ENCODE measurements at places on chromosomes 2 and 18.

DNA sequence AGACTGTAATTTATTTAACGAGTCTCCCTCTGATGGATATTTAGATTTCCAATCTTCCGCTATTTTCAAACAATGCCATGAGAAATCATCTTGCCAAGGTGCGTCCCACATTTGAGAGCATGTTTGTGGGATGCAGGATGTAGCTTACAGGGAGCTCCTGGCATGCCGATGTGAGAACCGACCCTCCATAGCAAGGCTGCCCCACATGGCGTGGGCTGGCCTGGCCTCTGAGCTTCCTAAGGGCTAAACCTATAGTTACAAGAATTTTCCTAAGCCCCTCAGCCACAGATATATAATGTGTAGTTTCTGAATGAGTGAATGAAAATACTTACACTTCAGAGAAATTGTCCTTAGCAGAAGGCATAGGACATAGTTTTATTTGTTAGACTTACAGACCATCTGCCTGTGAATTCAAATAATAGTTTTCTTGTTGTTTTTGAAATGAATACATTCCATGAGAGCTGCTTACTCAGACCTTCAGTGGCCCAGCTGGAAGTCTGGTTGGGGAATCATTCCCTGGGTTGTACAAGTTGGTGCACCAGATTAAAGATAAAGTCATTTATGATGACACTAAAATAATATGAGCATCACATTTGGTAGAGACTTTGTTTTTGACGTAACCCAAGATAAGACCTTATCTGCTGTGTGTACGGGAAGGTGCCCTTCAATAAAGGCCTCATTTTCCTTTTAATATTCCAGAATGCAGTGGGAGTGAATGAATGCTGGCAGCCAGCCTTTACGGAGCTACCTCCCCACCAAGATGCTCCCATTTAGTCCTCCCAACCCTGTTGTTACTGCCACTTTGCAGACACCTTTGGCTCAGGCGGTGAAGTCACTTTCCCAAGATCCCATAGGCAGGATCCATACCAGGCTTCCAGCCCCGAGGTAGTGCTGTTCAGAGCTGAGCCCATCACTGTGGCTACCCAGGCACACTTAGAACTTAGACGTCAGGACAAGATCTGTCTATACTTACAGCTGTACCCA, 107.1 kb downstream of the GLI2 start:
- no peak for DNase-seq

DNA sequence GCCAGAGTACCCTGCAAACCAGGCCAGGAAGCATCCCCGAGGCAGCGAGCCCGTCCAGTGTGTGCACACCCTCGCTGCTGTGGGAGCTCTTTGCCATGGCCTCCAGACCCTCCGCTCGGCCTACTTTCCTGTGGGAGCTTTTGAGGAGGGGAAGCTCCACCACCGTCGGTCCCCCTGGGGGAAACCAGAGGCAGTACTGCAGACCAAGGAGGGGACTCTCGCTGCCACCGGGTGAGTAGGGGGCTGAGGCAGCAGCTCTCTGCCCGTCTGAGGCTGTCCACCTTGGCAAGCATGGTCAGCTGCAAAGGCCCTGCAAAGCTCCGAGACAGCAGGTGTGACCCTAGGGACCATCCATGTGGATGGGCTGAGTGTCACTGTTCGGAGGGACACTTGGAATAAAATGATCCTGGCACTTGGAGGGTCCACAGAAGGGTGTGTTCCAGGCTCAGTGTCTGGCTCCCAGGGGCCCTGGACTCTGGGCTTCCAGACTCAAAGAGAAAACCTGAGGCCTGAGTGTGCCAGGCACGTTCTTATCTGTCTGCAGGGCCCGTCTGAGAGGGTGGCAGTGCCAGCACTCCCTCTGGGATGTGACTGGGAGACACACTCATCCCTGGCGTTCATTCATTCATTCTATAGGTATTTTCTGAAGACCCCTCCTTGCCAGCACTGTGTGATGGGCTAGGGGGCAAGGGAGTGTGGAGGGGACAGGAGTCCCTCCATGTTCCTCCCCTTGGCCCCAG, 282.8 kb upstream of the HS6ST1 start:
- DNase-seq = no peak

- no peak for DNase-seq
These were observed 22.3 kb downstream of the ATP8B1 start for GRCh38 chr18:57780706-57781347.

DNA sequence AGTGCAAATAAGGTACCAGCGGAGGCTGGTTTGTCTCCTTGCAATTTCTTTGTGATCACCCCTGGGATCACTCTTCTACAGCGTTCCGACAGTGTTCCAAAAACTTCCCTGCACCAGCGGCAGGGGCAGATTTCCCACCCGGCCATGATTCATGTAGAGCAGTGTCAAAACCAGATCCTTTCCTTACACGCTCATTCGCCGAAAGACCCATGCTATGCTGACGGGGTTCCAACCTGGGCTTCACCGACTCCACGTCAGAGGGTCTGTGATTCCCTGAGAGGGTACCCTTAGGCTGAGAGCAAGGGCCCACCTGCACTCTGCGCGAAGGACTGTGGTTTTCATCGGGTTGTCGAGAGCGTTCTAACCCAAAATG, 423 bp upstream of the TTC27 start:
- no peak for DNase-seq

GRCh38 chr2:233793465-233794127, 15.5 kb downstream of the MROH2A start:
- DNase-seq = no peak

- no peak for DNase-seq
These were observed 141.7 kb downstream of the OTX1 start for GRCh38 chr2:63192169-63192888.

DNA sequence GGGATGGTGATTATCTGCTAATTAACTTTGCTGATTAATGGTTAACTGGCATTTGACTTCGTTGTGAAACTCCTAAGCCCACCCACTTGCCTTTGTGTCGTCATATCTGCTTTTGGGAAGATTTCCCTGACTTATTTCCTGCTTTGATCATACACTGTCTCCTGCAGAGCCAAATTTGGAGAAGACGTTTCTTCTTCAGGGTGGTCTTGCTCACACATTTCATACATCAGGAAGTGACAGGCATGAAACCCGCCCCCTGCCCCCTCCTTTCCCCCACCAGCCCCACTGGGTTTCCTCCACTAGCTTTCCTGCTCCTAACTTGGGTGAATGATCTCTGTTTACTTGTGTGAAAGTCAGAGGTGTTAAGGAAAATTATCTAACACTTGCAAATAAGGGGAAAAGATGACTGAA, 300.1 kb downstream of the TSN start:
- no peak for DNase-seq

GRCh38 chr2:85525029-85525428, 13.9 kb upstream of the MAT2A start:
- DNase-seq = no peak

GRCh38 chr2:203664029-203664755, 42.2 kb upstream of the CD28 start:
- DNase-seq = no peak

- DNase-seq = no peak
These were observed 10.2 kb downstream of the MLPH start for GRCh38 chr2:237497009-237497837.

DNA sequence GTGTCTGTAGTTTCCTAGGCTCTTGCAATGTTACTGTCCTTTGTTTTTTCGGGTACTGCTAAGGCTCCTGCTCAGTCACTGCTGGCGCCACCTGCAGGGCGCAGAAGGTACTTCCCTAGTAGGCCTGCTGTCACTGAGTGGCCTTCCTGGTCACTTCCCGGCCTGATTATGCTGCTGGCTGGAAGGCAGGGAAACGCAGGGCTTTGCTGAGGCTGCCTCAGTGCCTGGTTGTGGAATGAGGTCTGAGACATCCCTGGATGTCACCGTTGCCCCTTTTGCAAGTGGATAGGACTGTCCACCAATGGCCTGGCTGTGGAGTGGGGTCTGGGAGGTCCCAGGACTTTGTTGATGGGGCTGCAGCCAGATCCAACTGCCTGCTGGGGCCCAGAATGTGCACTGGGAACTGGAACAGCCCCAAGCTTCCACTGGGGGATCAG, 13.1 kb downstream of the DAW1 start:
- no peak for DNase-seq

- DNase-seq = no peak
These were observed 10.1 kb upstream of the SULT1C4 start for GRCh38 chr2:108367561-108368175.

GRCh38 chr2:99928470-99929053, 213.8 kb downstream of the AFF3 start:
- no peak for DNase-seq

DNA sequence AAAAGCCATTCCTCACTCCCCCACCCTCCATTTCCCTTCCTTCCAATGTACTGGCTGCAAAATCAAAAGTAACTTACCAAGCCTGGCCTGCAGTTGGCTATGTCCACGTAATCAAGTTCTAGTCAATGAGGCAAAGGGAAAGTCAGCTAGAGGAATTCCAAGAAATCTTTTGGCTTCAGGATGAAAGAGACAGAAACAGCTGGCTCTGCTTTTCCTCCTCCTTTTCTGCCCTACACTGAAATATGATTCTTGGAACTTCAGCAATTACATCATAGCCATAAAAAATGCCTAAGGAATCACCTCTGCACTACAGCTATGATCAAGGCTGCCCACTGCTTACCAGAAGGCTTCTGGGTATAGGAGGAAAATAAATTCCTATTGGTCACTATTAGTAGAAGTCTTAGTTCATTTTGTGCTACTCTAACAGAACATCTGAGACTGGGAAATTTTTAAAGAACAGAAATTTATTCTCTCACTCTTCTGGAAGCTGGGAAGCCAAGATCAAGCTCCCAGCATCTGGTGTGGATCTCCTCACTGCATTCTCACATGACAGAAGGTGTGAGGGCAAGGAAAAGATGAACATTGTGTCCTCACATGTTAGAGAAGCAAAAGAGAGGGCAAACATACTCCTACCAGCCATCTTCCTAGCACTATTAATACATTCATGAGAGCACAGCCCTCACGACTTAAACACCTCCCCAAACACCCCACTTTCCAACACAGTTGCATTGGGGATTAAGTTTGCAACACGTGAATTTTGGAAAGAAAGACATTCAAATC, 219.9 kb downstream of the TMX3 start:
- no peak for DNase-seq

- no peak for DNase-seq
These were observed 12.3 kb upstream of the LDLRAD4 start for GRCh38 chr18:13206301-13206700.

- no peak for DNase-seq
These were observed 49.9 kb downstream of the KCNIP3 start for GRCh38 chr2:95346738-95347671.

DNA sequence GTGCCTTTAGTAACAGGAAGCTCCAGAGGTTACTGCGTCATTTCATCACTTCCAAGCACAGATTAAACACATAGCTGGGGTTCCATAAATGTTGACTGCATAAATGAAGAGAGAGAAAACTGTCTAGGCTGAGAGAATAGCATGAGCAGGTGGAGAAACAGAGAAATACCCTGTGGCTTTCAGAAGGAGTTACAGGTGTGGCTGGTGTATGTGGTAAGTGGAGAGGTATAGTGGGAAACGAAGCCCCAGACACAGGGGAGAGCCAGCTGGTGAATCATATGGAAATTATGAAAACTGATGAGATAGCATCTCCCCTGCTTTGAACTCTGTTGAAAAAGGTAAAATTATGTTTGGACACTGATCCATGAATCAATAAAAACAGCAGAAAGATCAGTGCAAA, 807.4 kb upstream of the POU3F3 start:
- DNase-seq = no peak

GRCh38 chr2:241985986-241986329, 116.4 kb downstream of the RTP5 start:
- DNase-seq = no peak

DNA sequence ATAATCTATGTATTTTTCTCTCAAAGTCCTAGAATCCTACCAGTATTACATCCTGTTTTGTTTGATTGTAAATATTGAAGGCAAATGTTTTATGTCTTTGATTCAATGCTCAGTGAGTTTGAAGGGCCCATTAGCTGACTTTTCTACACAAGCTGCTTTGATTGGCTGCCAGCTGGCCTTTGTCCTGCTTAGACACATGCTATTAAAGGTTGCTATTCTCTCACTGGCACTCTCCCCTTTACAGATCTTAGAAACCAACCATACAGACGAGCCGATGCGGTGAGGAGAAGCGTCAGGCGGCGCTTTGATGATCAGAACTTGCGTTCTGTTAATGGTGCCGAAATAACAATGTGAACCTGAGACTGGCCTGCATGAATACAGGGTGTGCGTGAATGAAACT, 69.7 kb downstream of the PRPF40A start:
- no peak for DNase-seq

GRCh38 chr2:112887964-112888749, 22.8 kb upstream of the IL37 start:
- no peak for DNase-seq

Data from activated gamma-delta T cell (primary cell).